ENCODE measurements at places on chromosomes 16 and 17.

- DNase-seq, result peak; percentile 57
Measured at GRCh38 chr16:74107795-74108610, 188.6 kb upstream of the PSMD7 start.

GRCh38 chr17:43966276-43966675 is 12.5 kb upstream of the PYY start:
- no peak for DNase-seq

DNA sequence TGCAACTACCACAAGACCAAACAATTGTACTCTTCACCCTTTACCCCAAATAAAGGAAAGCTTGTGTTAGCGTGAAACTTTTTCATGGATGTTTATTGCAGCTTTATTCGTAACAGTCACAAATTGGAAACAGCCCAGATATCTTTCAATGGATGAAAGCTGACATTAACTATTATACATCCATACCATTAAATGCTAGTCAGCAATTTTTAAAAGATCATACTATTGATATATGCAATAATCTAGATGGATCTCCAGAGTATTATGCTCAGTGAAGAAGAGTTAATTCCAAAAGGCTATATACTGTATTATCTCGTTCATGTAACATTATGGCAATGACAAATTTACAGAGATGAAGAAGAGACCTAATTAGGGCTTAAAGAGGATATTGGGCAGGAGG is 1491.2 kb upstream of the CDH8 start:
- DNase-seq, result no peak

DNA sequence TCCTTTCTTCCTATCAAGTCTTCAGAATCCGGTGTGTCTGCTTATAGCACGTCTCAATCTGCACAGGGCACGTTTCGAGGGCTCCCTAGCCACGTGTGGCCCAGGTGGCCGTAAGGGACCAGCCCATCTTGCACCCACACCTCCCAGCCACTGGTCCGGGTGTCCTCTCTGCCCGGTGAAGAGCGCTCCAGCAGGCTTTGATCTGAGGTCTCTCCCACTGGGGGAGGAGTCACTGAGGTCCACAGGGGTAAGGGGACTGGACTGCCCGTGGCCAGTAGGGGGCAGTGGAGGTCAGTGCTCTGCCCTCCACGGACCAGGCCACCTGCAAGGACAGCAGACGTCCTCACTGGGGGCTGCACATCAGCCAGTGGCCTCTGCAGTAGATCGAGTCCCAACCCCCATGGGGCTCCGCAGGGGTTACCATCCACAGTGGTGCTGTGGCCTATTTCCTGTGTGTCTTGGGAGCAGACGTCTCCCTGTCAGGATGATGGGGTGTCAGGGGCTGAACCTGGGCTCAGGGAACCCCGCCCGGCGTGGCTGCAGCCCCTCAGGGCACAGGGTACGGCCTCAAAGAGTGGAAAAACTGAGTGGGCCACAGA is 204.1 kb upstream of the CIBAR2 start:
- peak; percentile 46 for DNase-seq

DNA sequence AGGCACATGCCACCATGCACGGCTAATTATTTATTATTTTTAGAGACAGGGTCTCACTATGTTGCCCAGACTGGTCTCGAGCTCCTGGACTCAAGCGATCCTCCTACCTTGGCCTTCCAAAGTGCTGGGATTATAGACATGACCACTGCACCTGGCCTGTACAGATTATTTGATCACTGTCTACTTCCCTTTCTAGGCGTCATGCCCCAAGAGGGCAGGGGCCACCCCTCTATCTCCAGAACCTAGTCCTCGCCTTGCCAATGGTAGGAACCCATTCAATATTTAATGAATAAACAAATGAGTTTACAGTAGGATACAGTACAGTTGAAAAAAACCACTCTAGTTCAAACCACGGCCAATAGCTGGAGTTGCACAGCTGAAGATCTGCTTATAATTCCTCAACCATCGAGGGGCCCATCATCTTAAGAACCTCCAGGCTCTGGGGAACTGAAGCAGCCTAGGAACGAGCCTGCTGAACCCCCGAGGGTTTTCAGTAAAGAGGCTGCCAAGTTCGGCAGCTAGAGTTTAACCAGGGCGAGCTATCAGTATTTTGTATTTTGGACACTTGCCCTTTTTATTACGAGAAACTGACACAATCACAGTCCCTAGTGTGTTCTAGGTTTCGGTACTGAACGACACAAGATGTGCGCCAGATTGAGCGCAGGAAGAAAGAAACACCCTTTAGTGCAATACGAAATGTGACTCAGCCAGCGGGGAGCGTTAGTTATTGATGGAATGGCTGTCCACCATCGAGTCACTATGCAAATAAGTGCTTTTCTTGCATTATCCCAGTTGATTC is 14.6 kb downstream of the ADCY9 start:
- DNase-seq, result no peak

DNA sequence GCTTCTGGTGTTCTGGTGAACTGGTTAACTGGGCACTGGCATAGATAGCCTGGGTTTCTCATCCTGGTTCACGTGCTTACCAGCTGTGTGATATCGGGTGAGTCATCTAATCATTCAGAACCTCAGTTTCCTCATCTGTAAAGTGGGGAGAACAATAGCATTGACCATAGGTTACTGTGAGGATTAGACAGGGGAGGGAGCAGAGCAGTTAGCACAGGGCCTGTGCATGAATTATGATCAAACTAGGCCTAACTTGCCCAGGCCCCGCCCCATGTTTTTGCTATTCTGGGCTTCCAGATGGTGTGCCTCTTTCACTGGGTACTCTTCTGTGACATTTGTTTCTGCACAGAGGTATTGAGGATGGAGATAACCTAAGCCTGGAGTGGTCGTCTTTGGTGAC is 4.6 kb upstream of the KLHL36 start:
- DNase-seq, result no peak

DNA sequence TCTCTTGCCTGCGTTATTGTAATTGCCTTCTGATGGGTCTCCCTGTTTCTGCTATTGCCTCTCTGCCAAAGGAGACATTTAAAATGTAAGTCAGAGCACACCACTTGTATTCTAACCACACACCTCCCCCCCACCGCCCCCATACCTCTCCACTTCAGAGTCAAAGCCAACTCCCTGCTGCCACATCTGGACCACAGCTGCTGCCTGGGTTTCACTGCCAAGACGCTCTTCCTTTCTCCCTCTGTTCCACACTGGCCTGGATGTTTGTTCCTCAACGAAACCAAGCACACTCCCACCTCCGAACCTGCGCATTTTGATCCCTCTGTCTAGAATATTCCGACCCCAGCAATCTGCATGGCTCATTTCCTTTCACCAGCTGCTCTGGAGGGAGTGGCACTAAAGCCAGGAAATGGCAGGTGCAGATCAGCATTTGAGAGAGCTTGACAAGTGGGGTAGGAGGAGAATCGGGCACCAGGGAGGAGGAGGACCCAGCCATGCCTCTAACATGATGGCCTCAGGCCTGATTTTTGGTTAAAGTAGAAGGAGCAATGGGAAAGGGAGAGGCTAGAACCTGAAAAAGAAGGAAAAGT is 92.4 kb upstream of the HS3ST2 start:
- no peak for DNase-seq

DNA sequence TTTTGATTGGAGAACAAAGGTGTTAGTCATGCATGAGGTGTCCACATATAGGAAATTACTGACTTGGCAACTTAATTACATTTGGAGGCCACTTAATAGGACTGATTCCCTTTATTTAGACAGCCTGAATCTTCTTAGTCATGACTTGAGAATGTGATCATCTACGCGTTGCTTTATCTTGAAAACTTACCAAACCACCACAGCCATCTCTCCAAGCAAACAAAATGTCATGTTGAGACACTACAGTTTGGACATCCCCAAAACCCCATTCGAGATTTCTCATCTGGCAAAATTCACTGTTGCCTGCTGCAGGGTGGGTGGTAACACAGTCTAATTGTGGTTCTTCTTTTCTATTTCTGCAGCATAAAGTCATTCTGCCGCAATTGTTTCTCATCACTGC is 176.5 kb upstream of the CDH5 start:
- peak; percentile 95 for DNase-seq

GRCh38 chr16:15975172-15975571 is 25.8 kb downstream of the ABCC1 start:
- no peak for DNase-seq

- DNase-seq, result peak; percentile 10
Measured at GRCh38 chr17:4623249-4623648, 18.2 kb downstream of the ALOX15 start.

All from fibroblast of skin of right quadriceps (primary cell).